Activated CD8-positive, alpha-beta T cell treated with anti-CD3 and anti-CD28 coated beads, Interleukin-2, amount 10 ng/mL, durations not matched to agents 7 days and 5 days (primary cell): ENCODE measurements at places on chromosomes 12 and 14. TPM values are rescaled to one million over a fixed set of nuclear protein-coding genes. Genes with fewer than 3 reads are reported as not detected.

The GLT1D1 gene
- total RNA-seq: not detected

The NELL2 gene
- 47.4 TPM for total RNA-seq

- no peak for DNase-seq
Observed at GRCh38 chr12:18681818-18682217, 56.0 kb downstream of the PLCZ1 start.

The PPP1CC gene
- total RNA-seq: 162 TPM

- DNase-seq: no peak
Observed at GRCh38 chr12:106583242-106584103, 669 bp downstream of the RFX4 start.

GRCh38 chr14:101975231-101975630 lies 10.9 kb downstream of the DYNC1H1 start:
- no peak for DNase-seq

The NYNRIN gene
- 0.21 TPM for total RNA-seq

DNA sequence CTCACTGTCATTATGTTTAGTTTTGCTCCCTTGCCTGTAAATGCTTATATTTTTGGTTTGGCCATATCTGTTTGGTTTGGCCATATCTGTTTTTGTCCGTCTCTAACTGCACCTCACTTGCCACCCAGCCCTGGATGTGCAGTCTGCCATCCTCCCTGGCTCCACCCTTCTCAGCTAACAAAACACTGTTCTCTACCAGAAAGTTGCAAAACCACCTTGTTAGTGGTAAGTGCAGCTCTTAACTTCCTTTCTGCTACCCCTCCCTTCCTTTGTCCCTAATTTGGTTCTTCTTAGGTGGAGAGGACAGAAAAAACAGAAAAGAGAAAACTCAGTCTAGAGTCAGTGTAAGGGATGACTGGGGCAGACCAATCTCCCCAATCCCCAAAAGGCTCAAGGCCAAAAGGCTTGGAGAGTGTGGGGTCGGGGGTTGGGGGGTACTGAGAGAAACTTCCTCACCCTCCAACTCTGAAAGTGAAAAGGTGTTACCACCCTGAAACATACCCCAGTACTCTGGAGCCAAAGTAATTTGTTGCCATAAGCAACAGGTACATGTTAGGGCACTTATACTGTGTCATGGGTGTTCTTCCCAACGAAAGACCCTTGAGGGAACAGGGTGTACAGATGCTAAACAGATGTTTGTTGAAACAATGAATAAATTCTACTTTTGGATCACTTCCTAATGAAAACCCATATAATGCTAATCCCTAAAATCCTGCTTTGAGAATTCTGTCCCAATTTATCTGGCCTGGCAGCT lies 5.0 kb downstream of the BIN2 start:
- DNase-seq: peak; percentile 67

GRCh38 chr12:107632246-107632645 lies 53.4 kb upstream of the PWP1 start:
- DNase-seq: no peak
